ENCODE measurements at places on chromosomes 6 and 20.

DNA sequence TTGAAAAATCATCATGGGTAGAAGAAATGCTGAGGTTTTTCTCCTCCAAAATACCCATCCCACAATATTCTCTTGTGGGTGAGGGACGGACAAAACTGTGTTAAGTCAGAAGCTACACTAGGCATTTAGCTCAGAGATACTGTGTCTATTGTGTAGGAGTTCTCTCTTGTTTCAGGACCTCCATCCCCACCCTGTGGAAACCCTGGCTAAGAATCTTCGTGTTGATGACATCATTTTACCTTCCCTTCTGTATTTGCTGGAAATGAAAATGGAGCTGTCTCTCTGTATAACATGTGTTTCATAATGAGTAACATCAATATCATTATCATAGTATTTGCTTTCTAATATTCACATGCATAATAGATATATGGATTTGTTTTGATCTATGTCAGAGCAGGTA is 1193.0 kb upstream of the CITED2 start:
- DNase-seq, result no peak

DNA sequence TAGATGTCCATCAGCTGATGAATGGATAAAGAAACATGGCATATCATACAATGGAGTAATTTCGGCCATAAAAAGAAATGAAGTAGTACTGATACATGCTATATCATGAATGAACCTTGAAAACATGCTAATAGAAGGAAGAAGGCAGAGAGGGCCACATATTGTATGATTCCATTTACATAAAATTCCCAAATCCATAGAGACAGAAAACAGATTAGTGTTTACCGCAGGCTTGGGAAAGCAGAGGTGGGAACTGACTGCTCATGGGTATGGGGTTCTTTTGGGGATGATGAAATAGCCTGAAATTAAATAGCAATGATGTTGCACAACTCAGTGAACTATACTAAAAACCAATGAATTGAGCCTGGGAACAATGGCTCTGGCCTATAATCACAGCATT is 58.3 kb downstream of the SERAC1 start:
- no peak for DNase-seq

DNA sequence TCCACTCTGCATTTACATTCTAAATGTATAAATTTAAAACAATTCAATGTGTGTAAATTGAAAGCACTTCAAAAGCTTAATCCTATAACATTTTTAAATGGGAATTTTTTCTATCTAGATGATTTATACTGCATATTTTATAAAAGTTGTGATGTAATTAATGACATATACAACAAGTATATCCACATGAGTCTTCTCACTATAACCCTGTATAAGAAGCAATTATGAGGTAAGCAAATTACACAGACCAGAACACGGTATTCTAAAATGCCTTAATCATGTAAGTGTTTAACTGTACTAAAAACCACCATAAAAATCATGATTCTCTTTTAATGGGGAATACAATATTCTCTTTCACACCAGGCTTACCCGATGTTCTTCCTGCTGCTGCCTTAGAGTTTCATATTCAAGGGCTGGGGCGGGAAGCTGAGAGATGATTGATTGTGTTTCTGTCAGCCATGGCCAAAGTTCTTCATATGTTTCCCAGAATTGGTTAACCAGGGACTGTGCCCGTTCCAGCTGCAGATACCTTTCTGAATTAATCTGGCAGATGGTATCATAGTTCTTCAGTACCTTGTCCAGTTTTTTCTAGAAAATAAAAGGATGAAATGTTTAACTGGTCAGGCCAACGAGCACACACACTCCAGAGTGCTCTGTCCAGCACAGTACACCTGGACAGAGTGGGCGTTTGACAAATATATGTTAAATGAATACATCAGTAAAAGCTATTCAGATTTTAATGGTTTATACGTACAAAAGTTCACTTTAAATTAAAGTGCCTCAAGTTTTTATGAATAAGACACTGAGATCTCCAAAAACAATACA is 127.4 kb downstream of the DST start:
- DNase-seq, result no peak

GRCh38 chr6:25192590-25193459 is 86.3 kb upstream of the CARMIL1 start:
- DNase-seq, result no peak

GRCh38 chr20:1887321-1887720 is 7.9 kb upstream of the SIRPA start:
- no peak for DNase-seq

DNA sequence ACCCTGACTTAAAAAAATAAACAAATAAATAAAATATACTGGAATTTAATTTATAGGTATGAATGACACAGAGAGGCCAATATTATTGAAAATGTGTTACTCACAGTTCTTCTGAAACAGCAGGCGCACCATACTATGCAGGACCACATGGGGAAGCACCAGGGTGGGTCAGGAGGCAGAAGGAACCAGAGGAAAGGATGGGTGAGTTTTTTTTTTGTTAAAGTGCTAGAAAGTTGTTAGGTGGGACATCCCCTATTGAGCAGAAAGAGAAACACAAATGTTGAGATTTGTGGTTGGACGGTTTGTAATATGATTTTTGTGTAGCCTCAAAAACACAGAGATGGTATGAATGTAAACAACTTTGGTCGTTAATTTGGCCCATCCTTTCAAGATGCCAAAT is 26.0 kb downstream of the PTPRA start:
- DNase-seq, result no peak

DNA sequence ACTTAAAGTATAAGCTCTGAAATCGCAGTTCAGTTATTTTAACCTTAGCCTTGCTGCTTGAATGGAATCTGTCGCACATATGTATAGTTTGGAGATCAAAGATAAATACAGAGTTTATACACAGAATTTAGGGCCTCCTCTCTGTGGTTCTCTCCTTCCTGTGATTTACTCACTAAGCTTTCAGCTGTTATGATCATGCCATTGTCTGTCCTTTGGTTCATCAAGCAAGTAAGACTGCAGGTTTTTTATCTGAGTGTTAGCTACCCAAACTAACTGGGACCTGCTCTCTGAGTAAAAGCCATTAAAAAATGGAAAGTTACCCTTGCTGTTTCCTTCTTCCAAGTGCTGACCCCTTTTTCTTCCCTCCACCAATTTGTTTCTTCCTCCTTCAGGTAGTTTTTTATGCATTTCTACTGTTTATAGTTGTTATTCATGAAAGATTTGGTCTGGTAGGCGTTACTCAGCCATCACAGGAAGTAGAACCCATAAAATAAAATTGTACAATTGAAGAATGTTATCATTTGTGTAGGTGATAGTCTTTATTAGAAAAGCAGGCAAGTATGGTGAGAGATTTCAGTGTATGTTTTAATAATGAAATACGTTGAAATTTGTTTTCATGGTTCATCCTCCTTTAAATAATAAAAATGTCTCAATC is 33.7 kb upstream of the SUMO4 start:
- peak; percentile 19 for DNase-seq

DNA sequence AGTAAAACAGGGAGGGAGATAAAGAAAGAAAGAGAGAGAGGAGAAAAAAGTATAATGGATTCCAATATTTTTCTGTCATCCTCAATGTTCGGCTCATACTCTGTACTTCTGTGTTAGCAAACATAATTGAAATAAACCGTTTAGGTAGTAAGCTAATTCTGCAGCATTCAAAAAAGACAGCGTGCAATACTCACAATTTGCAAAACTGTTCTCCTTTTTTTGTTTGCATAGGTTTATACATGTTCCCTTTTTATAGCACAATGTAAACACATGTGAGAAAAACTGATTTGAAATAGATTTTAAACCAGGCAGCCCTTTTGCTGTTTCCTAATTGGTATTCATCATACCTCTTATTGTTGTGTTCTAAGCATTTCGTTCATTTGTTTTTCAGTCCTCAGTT is 188.9 kb downstream of the PLCB1 start:
- no peak for DNase-seq

DNA sequence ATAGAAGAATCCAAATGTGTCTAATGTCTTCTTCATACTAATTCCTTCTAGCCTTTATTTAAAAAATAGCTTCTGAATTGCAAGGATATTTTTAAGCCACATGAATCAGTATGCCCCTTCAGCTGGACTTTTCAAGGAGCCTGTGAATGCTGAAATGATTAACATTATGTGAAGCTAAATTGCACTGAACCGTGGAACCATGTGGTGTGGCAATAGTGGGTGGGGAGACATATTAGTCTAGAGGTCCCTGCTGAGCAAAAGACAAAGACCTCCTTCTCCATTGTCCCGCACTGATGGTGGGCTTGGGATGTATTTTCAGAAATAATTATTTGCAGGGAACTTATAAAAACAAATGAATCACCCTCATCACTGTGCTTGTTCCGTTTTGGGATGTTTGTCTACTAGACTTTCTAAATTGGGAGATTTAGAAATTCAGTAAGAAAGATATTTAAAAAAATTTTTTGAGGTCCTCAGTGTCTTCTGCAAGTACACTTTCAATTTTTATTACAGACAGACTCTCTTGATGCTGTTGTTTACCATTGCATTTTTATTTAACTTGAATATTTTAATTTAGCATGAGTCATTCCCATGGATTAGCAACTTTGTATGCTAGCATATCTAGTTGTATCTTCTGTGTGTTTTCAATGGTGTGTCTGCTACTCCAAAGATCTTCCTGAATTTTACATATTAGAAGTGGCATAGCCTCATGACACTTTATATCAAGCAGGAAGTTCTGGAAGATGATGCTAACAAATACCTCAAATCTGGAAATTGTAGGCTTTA is 238.1 kb downstream of the LAMA2 start:
- DNase-seq, result no peak

DNA sequence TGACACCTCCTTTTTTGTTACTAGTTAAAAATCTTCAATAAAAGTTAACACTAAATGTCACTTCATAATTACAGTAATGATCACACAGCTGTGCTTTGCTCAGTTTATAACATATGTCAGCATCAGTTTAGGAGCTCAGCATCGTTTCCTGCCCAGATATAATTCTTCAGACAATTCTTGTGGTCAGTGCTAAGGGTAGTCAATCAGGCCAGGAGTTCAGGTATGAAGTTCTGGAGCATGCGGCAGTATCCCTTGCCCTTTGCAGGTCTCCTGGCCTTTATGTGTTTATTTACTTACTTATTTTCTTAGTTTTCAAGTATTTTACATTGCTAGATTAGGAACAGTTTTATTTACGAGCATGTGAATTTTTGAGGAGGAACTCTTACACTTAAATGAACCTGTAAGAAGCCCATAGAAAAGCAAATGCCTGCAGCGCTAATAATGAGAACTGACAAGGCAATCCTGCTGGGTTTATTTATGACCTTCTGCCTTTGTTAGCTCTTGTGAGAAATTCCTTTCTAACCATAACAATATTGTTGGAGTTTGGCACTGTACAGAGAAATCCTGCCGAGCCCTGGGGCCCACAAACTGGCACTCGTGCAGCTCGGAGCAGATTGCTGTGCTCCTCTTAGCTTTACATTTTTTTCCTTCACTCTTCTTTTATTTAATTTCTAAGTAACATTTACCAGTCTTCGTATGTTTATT is 252.8 kb downstream of the TMEM242 start:
- DNase-seq, result no peak

DNA sequence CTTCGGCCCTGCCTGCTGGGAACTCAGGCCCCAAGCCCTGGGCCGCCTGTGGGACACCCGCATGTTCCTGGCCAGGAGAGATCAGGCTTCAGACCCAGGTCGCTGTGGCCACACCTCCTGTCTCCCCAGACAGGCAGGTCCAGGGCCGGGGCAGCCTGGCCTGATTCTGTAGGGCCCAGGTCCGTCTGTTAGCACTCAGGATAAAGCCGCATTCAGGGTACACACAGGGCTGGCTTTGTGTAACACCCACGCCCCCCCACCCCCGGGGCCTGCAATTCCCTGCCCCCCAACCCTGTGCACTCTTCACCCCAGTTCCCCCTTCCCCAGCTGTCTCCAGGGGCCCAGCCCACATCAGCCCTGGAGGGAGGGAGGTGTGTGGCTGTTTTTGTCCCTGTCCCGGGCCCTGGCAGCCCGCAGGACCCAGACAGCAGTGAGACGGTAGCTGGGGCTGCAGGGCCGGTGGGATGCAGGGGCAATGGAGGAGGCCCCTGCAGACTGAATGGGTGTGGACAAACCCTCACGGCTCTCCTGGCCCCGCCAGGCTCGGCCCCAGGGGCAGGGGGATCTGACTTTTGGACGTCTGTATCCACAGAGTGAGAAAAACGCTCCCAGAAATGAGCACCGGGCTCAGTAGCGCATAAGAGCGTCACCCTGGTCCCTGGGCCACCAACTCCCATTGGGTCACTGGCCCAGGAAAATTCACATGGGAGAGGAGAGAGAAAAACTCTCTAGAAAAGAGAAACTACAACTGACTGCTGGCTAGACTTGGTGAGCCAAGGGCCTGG is 42.4 kb upstream of the ZBP1 start:
- no peak for DNase-seq

Data from CD4-positive, alpha-beta T cell treated with Interleukin-6 for 4 hours (primary cell).